ENCODE measurements at places on chromosomes 13 and 19.

DNA sequence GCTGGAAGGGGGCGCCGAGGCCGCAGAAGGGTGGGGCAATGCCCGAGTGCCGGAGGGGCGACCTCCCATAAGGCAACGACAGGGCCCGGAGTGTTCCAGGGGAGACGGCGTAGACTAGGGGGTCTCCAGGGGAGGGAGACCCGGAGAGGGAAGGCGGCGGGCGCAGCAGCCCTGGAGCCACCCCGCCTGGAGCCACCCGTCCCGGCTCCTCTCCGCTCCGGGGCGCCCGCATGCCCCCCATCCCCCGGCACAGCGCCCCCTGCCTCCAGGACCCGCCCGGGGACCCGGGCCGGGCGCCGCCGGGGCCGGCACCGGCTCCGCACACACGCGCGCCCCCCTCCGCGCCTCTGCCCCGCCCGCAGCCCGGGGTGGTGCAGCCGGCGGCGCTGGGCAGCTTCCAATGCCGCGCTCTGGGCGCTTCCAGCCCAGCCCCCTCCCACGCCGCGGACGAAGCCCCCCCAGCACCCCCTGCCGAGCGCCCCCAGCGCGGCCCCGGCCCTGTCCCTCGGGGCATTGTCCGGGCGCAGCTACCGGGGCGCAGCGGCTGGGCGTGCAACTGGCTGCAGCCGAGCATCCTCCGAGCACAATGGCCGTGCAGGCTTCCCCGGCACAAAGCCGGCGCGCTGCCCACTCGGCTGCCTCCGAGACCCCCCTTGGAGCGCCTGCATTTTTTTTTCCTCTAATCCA is 519 bp downstream of the PTPRS start:
- peak; percentile 54 for DNase-seq

DNA sequence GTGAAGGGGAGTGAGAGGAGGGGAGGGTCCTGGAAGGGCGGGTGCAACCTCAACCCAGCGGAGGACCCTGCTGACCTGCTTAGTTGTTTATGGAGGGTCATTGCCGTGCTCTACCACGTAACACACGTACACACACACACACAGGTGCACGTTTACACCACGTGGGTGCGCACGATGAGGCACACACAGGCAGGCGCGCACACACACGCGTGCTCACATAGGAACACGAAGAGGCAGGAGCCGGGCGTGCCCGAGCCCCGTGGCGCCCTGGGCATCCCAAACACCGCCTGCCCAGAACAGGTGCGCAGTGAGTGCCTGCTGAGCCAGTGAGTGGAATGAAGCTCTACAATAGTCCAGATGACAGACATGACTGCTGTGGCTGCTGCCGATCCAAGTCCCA is 11.2 kb upstream of the MADCAM1 start:
- no peak for DNase-seq

GRCh38 chr19:2055931-2056836 is 5.1 kb upstream of the MKNK2 start:
- DNase-seq, result no peak

DNA sequence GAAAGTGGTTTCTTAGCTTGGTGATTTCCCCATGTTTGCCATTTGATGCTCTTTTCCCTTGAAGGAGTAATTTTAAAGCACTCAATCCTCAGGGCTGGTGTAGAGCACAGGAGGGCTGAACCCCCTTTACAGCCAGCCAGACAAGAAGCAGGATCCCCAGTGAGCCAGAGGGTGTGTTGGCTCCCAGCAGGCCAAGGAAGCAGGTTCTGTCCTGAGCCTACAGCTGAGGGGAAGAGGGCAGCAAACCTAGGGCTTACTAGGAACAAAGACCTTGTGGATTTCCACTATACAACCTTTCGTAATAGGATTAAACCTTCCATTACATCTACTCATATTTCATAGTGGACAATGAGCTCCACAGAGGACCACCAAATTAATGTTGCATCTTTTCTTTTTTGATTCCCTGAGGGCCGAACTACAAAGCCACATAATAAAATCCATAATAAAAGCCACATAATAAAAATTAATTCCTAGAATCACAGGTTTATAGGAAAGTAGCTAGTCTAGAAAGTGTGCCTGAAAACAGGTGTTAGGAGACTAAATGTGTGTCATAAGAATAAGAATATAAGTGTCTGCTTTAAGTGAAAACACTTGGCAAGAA is 300.2 kb downstream of the DCLK1 start:
- no peak for DNase-seq

- no peak for DNase-seq
Observed at GRCh38 chr13:60794751-60795150, 397.7 kb downstream of the TDRD3 start.

DNA sequence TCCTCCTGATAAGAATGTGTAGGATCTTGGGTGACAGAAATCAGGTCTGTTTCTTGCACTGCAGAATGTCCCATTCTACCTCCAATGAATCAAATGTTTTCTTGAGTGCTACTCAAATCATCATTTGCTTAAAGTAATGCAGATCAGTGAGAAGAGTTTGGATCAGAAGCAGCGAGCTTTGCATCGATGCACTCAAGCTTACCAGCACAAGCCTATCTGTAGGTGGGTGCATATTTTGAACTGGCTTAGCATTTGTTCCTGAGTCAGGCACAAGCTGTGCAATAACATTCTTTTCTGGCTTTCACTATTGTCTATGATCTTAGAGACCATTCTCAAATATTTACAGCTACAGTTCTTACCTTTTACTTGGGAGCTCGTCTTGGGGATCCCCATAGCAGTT is 109.5 kb downstream of the UBL3 start:
- no peak for DNase-seq

- DNase-seq, result no peak
Observed at GRCh38 chr13:41315443-41316047, 4.5 kb downstream of the NAA16 start.

GRCh38 chr13:45063261-45063860 is 56.9 kb upstream of the GTF2F2 start:
- no peak for DNase-seq

DNA sequence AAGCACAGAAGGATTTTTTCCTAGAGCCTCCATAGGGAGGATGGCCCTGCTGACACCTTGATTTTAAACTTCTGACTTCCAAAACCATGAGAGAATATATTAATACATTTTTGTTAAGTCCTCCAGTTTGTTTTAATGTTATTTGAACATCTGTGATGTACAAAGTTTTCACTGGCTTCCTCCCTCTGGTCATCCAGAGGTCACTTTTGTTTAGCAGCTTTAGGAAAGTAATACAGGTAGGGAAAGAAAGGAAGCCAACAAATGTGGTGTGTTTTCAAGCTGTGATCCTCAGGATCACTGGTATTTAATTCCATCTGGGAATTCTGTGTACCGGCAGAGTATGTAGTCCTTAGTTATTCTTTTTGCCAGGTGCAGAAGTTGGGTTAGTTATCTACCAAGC is 488.8 kb upstream of the ATXN8OS start:
- no peak for DNase-seq

DNA sequence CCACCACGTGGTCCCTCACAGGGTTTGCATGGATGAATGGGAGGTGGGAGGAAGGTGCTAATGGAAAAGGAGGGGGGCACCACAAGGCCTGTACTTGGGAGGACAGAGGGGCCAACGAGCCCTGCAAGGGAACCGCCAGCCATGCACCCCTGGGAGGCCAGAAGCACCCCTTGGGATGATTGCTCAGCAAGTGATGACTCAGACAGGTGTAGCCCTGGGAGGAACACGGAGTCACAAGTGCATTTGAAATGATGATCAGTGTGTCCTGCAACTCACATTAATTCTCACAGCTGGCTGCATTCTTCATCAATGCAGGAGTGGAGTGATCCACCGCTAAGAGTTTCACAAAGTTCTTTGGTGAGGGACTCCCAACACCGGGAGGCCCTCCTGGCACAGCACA is 82.8 kb upstream of the ZNF254 start:
- DNase-seq, result no peak

GRCh38 chr13:31887286-31887685 is 144.3 kb upstream of the FRY start:
- no peak for DNase-seq

- no peak for DNase-seq
Observed at GRCh38 chr13:103306163-103306562, 239.9 kb upstream of the SLC10A2 start.

DNA sequence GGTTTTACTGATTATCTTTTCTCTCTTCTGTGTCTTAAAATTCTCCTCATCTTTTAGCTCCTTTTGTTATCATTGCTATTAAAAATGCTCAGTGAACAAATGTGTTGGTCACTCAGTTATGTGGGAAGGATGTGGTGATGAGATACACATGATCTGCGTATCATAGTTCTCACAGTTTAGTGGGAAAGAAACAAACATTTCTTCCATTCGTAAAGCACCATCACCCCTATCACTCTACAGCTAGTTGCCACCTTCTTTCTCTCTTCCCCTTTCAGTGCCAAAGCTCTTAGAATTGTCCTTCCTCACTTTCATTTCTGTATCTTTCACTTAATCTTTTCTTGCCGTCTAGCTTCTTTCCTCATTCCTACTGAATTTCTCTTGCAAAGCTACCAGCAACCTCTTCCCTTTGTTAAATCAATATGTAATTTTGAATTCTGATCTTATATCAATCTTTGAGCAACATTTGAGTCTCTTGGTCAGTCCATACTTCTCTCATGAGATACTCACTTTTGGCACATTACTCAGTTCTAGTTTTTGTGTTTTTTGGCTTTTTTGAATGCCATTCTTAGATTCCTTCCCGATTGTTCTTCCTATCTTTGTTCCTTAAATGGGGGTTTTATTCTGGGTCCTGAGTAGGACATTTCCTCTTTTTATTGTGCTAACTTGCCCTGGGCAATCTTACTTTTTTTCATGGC is 122.3 kb downstream of the PCCA start:
- no peak for DNase-seq

GRCh38 chr13:53075356-53076041 is 46.9 kb downstream of the OLFM4 start:
- no peak for DNase-seq

DNA sequence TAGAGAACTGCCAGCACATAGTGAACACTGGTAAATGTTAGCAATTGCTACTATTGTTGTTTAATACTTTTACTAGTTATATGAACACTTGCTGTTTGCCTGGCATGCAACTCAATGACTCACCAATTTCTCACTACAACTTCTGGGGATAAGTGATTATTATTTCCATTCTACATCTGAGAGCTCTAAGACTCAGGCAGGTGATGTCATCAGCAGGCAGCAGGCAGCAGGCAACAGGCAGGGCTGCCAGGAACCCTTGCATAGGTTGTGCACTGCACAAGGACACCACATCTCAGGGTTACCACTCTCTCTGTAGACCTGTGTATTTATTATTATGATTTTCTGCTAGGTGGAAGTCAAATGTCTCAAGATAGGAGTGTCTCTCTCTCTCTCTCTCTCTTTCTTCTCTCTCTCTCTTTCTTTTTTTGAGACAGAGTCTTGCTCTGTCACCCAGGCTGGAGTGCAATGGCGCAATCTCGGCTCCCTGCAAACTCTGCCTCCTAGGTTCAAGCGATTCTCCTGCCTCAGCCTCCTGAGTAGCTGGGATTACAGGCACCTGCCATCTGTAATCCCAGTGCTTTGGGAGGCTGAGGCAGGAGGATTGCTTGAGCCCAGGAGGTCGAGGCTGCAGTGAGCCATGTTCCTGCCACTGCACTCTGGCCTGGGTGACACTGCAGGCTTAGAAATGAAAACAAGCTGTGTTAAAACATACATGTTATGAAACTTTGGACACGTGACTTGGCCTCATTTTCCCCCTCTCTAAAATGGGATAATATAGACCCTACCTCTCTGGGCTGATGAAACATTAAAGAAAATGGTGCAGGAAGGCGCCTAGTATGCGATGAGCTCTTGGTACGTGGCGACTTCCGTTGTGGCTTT is 22.7 kb downstream of the HPN start:
- no peak for DNase-seq

DNA sequence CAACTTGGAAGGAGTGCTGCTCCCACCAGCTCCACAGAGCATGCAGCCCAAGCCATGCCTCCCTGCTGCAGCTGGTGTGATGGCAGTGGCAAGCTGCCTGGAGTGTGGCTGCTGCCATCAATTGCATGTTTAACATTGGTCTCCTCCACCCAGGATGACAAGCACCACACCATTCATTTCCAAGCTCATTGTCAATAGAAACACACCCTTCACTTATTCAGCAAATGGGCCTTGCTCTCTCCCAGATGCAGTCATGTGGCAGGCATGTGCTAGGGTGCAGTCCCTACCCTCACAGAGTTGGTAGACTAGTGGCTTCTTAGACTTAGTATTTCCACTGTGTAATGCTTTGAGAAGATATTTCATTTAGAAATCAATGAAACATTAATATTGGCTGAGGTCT is 70.8 kb upstream of the FGF14 start:
- DNase-seq, result no peak

DNA sequence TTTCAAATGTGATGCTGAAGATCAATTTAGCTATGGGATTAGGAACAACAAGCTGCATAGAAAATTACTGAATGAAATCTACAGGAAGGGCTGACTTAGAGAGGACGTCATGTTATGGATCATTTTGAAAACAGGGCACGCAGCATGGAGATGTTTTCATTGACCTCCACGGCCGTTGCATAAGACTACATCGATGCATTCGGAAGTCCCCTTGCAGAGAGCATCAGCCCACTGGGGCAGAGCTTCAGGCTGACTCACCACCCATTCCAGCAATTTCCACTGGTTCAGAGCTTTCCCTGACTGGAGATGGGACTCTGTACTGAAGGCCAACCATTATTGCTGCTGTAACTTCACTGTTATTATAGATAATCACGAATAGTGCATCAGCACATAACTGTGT is 305.3 kb downstream of the IRS2 start:
- DNase-seq, result no peak

DNA sequence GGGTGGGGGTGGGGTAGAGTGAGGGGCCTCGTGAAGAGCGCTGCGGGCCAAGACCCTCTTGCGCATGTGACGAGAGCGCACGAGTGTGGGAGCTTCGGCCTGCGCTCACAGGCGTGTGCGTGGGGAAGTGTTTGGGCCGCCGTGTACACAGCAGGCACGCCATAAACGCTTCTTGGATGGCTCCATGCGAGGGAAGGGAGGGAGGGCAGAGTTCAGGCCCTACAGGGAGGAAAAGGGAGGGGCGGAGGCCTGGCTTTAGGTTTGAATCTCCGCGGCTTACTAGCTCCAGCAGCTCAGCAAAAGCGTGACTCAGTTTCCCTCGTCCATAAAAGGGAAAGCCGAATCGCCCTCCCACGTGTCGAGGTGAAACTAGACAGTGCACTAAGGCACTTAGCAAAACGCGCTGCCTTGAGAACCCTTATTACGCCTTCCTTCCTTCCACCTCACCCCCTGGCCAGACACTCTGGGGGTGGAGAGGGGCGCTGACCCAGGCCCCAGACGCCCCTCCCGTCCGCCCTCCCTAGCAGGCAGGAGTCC is 12.5 kb downstream of the GADD45B start:
- DNase-seq, result no peak

- no peak for DNase-seq
Observed at GRCh38 chr19:31181535-31181934, 167.7 kb downstream of the TSHZ3 start.

All from activated CD8-positive, alpha-beta memory T cell treated with anti-CD3 and anti-CD28 coated beads, Interleukin-2, amount 50 U/mL, for 48 hours (primary cell).